ENCODE measurements at places on chromosomes 5 and 9.

GRCh38 chr5:38316544-38317224, 58.3 kb downstream of the EGFLAM start:
- no peak overlapping the region for H3K27ac ChIP-seq
- H3K4me1 ChIP-seq, result no peaks in the 10 kb centered on the region
- no peak overlapping the region for H3K4me3 ChIP-seq
- H3K36me3 ChIP-seq, result no peaks in the 10 kb centered on the region
- no peaks in the 10 kb centered on the region for H3K27me3 ChIP-seq

- no peak overlapping the region for H3K27ac ChIP-seq
- H3K36me3 ChIP-seq, result no peaks in the 10 kb centered on the region
- H3K4me3 ChIP-seq, result no peak overlapping the region
- no peak for DNase-seq
- H3K27me3 ChIP-seq, result no peaks in the 10 kb centered on the region
These were observed 108.2 kb downstream of the MPDZ start for GRCh38 chr9:13171261-13171660.

DNA sequence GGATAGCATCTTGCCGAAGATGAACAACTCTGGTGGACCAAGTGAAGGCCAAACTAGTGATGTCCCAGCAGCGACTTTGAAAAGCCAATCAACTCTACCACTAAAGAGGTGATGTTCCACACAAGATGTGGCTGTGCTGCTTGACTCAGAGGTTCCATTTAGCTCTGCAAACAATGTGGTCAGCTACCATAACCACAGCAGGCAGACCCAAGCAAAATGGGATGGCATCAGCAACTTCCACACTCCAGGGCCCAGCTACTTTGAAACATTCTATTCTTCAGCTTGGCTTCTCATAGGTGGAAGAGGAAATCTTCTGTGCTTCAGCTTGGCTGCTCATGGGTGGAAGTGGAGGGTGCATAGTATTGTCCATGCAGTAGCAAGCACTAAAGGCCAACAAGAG, 70.5 kb downstream of the IRX2 start:
- no peak for DNase-seq
- H3K4me1 ChIP-seq, result no peaks in the 10 kb centered on the region
- H3K27ac ChIP-seq, result no peak overlapping the region
- peaks cover 16% of the 10 kb centered on the region for H3K27me3 ChIP-seq
- no peak overlapping the region for H3K4me3 ChIP-seq
- H3K36me3 ChIP-seq, result no peaks in the 10 kb centered on the region

- H3K36me3 ChIP-seq, result no peaks in the 10 kb centered on the region
- no peak for DNase-seq
- H3K27me3 ChIP-seq, result no peaks in the 10 kb centered on the region
- no peak overlapping the region for H3K27ac ChIP-seq
These were observed 139.8 kb downstream of the MPDZ start for GRCh38 chr9:13139641-13140171.

DNA sequence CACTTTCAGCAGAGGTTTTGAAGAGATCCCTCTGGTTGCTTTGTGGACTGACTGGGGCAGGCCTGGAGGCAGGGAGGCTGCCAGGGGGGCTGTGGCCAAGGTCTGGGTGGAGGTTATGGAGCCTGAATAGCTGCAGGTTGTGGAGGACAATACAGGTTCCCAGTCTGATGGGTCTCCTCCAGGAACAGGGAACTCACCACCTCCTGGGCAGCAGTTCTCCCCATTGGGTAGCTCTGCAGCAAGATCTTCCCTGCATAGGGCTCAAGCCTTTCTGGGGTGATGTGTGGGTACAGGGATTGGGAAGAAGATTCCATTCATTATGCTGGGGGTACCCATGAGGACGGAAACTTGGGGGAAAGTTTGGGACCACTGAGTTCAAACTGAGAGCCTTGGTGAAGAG, 6.8 kb downstream of the AQP3 start:
- H3K4me1 ChIP-seq, result peaks cover 64% of the 10 kb centered on the region
- H3K27ac ChIP-seq, result no peak overlapping the region
- no peaks in the 10 kb centered on the region for H3K27me3 ChIP-seq
- peaks cover 12% of the 10 kb centered on the region for H3K36me3 ChIP-seq
- no peak overlapping the region for H3K4me3 ChIP-seq
- no peak for DNase-seq

GRCh38 chr9:75086541-75087288, 1.2 kb downstream of the NMRK1 start:
- H3K27ac ChIP-seq, result peak overlapping the region; percentile 75
- no peaks in the 10 kb centered on the region for H3K27me3 ChIP-seq
- H3K4me3 ChIP-seq, result peak overlapping the region; percentile 86
- H3K36me3 ChIP-seq, result no peaks in the 10 kb centered on the region

- H3K27ac ChIP-seq, result no peak overlapping the region
- peak overlapping the region; percentile 62 for H3K4me3 ChIP-seq
- no peak for DNase-seq
- H3K27me3 ChIP-seq, result no peaks in the 10 kb centered on the region
- no peaks in the 10 kb centered on the region for H3K36me3 ChIP-seq
- peaks cover 31% of the 10 kb centered on the region for H3K4me1 ChIP-seq
These were observed 562 bp downstream of the GSN start for GRCh38 chr9:121268598-121268850.

GRCh38 chr5:15267966-15268365, 232.0 kb upstream of the FBXL7 start:
- no peak overlapping the region for H3K27ac ChIP-seq
- no peaks in the 10 kb centered on the region for H3K36me3 ChIP-seq
- H3K4me3 ChIP-seq, result no peak overlapping the region
- H3K4me1 ChIP-seq, result no peaks in the 10 kb centered on the region

DNA sequence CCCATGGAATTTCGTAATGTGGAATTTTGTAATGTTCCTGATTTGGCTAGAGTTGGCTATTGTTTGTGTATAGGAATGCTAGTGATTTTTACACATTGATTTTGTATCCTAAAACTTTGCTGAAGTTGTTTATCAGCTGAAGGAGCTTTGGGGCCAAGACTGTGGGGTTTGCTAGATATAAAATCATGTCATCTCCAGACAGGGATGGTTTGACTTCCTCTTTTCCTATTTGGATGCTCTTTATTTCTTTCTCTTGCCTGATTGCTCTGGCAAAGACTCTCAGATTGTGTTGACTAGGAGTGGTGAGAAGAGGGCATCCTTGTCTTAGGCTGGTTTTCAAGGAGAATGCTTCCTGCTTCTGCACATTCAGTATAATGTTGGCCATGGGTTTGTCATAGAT, 91.0 kb downstream of the NNT start:
- no peaks in the 10 kb centered on the region for H3K27me3 ChIP-seq
- no peak for DNase-seq
- H3K36me3 ChIP-seq, result no peaks in the 10 kb centered on the region
- H3K27ac ChIP-seq, result no peak overlapping the region

- no peaks in the 10 kb centered on the region for H3K4me1 ChIP-seq
- H3K4me3 ChIP-seq, result no peak overlapping the region
- no peak for DNase-seq
- H3K27me3 ChIP-seq, result peaks cover 9% of the 10 kb centered on the region
These were observed 323.9 kb upstream of the MSX2 start for GRCh38 chr5:174400461-174400860.

GRCh38 chr5:93008502-93009207, 572.4 kb downstream of the NR2F1-AS1 start:
- H3K4me1 ChIP-seq, result no peaks in the 10 kb centered on the region
- H3K36me3 ChIP-seq, result no peaks in the 10 kb centered on the region
- no peak for DNase-seq

DNA sequence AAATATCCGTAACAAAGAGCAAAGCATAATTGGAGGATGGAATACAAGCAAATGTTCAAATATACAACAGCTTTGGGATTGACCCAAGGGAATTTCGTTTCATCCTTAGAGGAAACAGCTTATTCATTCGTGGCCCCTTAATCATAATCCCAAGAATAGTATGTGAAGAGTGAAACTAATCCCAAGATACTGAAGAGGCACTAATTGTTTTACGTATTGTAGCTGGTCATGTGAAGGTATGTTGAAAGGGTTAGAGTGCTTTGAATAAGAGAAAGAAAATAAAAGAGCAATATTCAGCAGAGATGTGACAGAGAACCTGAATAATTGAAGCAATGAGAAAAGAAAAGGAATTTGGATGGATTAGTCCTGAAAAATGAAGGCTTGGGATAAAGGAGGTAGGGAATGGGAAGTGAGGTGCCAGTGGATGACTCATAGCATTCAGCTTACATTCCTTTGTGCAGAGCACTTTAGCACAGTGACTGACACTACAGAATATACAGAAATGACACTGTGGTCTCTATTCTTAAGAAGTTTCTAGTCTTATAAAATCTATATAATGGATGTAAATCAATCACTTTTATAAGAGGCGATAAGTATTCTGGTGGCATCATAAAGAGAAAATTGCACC, 221.9 kb downstream of the TLR4 start:
- H3K4me1 ChIP-seq, result no peaks in the 10 kb centered on the region
- H3K4me3 ChIP-seq, result no peak overlapping the region
- DNase-seq, result no peak
- H3K27me3 ChIP-seq, result no peaks in the 10 kb centered on the region
- H3K27ac ChIP-seq, result no peak overlapping the region

GRCh38 chr9:83384214-83384613, 154.0 kb downstream of the FRMD3 start:
- no peak overlapping the region for H3K27ac ChIP-seq
- no peaks in the 10 kb centered on the region for H3K4me1 ChIP-seq
- H3K27me3 ChIP-seq, result no peaks in the 10 kb centered on the region
- no peaks in the 10 kb centered on the region for H3K36me3 ChIP-seq

DNA sequence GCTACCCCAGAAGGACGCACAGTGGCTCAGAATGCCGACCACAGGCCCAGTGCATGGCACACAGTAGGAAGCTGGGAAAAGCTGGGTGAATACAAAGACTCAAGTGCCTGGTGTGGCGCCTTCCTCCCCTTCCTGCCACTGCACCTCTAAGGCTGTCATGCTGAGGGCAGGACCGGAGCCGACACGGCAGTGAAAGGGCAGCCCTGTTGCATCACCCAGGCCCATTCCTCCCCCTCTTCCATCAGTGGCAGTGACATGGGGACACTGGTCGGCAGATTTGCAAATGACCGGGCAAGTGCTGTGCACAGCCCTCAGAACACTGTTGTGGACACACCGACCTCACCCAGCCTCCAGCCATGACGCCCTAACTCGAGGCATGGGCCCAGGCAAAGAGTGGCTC, 84.0 kb downstream of the STK10 start:
- H3K4me1 ChIP-seq, result peaks cover 13% of the 10 kb centered on the region
- DNase-seq, result no peak
- H3K36me3 ChIP-seq, result no peaks in the 10 kb centered on the region
- H3K27ac ChIP-seq, result no peak overlapping the region
- H3K27me3 ChIP-seq, result peaks cover 8% of the 10 kb centered on the region
- no peak overlapping the region for H3K4me3 ChIP-seq

- H3K4me1 ChIP-seq, result no peaks in the 10 kb centered on the region
- no peak overlapping the region for H3K27ac ChIP-seq
- H3K4me3 ChIP-seq, result no peak overlapping the region
- no peaks in the 10 kb centered on the region for H3K36me3 ChIP-seq
- H3K27me3 ChIP-seq, result no peaks in the 10 kb centered on the region
- DNase-seq, result no peak
These were observed 532.4 kb downstream of the ANXA1 start for GRCh38 chr9:73683862-73684591.

DNA sequence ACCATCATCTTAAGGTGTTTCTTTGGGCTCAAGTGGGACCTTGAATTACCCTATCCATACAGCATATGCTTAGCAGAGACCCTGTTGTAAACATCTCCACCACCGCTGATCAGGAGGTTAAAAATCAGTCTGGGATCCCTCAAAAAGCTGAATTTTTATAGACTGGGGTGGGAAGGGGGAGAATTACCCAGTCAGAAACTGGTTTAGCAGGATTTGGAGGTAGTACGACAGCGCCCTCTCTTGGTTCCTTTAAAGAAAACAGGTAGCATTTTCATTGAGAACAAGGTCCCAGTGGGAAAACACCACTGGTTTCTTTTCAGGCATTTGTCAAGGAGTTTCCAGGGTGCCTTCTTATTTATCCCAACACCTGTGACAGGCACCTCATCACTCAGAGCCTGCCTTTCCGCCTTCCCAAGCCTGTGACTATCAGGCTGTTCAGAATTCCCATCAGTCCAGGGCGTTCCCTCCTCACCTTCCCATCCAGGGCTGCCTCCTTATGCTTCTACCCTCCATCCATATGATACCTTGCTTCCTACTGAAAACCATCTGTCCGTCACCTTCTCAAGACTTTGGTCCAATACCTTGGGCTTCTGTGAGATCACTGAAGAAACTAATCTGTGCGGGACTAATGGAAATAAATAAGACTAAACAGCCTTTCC, 203.8 kb upstream of the RAI14 start:
- no peak overlapping the region for H3K4me3 ChIP-seq
- no peaks in the 10 kb centered on the region for H3K4me1 ChIP-seq
- peaks cover 12% of the 10 kb centered on the region for H3K27me3 ChIP-seq
- no peak overlapping the region for H3K27ac ChIP-seq
- no peaks in the 10 kb centered on the region for H3K36me3 ChIP-seq

DNA sequence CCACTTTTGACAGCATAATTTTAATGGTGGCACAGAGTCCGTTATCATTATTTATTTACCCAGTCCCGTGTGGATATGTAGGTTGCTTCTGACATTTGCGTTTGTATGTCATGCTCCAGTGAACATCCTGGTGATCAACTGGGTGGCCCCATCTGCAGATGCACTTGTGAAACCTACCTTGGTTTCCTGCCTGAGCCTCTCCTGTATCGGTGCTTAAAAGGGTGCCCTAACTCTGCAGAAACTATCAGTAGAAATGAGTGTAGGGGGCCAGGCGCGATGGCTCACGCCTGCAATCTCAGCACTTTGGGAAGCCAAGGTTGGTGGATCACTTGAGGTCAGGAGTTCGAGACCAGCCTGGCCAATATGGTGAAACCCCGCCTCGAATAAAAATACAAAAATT, 92.1 kb upstream of the IER5L start:
- H3K4me1 ChIP-seq, result peaks cover 3% of the 10 kb centered on the region
- DNase-seq, result no peak
- peaks cover 40% of the 10 kb centered on the region for H3K27me3 ChIP-seq
- H3K4me3 ChIP-seq, result no peak overlapping the region
- no peak overlapping the region for H3K27ac ChIP-seq
- H3K36me3 ChIP-seq, result no peaks in the 10 kb centered on the region

DNA sequence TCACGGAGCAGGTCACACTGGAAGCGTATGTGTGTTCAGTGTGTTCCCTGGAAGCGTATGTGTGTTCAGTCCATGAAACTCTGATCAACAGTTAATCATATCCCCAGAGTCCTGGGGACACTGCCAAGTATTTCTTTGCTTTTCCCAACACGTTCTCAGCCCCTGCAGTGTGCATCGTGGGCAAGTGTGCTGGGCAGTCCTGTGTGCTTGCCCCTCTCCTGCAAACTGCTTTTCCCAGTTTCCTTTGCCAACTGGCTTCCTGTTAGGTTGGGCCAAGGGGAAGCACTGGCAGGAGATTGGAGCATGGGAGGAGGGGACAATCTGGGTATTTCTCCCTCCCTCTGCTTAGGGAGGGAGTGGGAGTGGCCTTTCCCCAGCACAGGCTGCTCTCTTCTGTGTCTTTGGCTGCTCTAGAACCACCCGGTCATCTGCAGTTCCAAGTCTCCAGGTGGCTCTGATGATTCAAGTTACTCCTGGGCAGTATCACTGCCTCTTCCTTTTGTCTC, 36.8 kb upstream of the NEK6 start:
- peaks cover 48% of the 10 kb centered on the region for H3K27me3 ChIP-seq
- no peaks in the 10 kb centered on the region for H3K4me1 ChIP-seq
- no peak for DNase-seq
- no peaks in the 10 kb centered on the region for H3K36me3 ChIP-seq
- no peak overlapping the region for H3K27ac ChIP-seq

Measured in K562 (cell line).